Epithelial cell of esophagus (primary cell): ENCODE measurements at places on chromosomes 6 and 20.
A peak's percentile ranks its signal among the peaks of the same experiment; 100 is the strongest.

DNA sequence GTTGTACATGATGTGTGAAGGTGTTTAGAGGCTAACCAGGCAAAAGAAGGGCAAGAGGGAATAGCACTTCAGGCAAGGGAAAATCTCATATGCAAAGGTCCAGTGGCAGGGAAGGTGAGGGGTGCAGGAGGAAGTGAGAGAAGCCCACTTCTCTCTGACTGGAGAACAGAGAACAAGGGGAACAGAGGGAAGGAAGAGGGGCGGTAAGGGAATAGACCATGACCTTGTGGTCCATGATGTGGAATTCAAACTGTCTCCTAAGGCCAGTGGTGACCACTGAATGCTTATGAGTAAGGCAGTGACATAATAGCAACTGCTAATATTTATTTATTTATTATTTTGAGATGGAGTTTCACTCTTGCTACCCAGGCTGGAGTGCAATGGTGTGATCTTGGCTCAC is 20.6 kb upstream of the SLC9A8 start:
- DNase-seq, result no peak

GRCh38 chr20:59185809-59186208 is 22.2 kb downstream of the ZNF831 start:
- DNase-seq, result no peak

DNA sequence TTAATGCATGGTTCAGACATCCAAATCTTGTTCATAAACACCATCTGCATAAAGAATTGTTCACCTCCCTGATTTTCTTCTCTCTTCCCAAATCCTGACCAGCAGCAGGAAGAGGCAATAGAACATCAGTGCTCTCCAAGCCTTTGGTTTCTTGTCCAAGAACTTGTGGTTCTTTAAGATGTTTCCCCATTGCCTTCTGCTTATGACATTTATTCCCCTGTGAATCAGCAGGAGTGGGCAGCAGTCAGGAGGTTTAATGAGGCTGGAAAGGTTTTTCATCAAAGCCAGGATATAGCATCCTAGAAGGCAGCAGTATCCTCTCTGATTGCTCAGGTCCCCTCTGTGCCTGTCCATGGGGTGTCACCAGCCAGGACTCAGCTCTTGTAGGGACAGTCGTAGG is 5.3 kb downstream of the HDDC2 start:
- no peak for DNase-seq

- DNase-seq, result peak; percentile 8
Observed at GRCh38 chr6:143449714-143450452, 612 bp downstream of the ADAT2 start.

GRCh38 chr6:17729223-17730077 is 22.7 kb upstream of the NUP153 start:
- DNase-seq, result peak; percentile 72

DNA sequence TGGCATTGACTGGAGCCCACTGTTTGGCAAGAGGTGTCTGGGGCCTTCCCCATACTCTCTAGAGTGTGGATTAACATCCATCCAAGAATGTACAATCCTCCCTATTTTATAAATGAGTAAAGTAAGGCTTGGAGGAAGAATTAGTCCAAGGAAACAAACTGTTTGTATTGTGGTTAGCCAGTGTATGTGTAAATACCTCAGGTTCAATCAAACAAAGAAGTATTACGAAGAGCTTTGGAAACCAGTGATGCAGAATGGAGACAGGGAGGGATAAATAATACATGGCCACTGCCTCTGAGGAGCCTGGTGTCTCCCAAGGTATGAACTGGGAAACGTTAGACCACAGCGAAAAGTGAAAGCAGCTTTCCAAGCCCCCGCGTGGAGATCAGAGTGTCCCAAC is 226.6 kb upstream of the RIN2 start:
- DNase-seq, result no peak

DNA sequence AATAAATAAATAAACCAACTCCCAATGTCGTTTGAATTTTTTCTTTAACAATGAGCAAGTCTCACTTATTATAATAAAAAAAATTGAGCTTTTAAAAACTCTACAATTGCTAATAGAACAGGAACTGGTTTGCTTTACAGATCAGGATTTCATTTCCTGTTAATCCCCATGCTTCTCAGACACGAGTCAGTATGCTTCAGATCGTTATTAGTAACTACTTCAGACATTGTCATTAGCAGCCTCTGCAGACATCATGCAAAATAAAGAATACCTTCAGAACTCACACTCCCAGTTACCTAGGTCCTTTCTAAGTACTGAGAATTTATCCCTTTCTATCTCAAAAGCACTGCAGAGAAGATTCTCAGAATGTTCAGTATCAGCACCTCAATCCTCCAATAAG is 10.0 kb upstream of the FAM210B start:
- DNase-seq, result no peak

DNA sequence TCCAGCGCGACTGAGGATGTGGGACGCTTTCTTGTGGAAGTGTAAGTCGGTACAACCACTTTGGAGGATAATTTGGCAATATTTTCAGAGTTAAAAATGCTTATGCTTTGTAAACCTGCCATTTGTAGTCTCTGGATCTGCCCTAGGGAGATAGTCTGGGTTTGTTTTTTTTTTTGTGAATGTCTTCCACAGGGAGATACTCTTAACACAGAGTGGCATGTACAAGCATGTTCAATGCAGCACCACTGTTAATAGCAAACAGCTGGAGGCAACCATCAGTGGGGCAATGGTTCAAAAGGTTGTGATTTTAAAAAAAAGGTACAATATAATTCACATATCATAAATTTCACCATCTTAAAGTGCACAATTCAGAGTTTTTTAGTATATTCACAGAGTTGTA is 22.4 kb downstream of the SLC9A8 start:
- DNase-seq, result peak; percentile 78

- no peak for DNase-seq
Observed at GRCh38 chr6:113588646-113589045, 268.5 kb upstream of the MARCKS start.

GRCh38 chr6:8943073-8943472 is 507.7 kb upstream of the SLC35B3 start:
- no peak for DNase-seq

GRCh38 chr20:15875446-15875845 is 697.8 kb downstream of the KIF16B start:
- DNase-seq, result no peak

GRCh38 chr6:1324936-1325335 is 13.0 kb downstream of the FOXQ1 start:
- DNase-seq, result no peak

- DNase-seq, result peak; percentile 51
Observed at GRCh38 chr20:13105864-13106457, 97.2 kb downstream of the SPTLC3 start.

- peak; percentile 86 for DNase-seq
Observed at GRCh38 chr6:33410711-33411631, at the start of gene PHF1. Gene PHF1 (plus strand): TSS chr6:33411014. CDS start chr6:33412264, 1,250 bp downstream.

DNA sequence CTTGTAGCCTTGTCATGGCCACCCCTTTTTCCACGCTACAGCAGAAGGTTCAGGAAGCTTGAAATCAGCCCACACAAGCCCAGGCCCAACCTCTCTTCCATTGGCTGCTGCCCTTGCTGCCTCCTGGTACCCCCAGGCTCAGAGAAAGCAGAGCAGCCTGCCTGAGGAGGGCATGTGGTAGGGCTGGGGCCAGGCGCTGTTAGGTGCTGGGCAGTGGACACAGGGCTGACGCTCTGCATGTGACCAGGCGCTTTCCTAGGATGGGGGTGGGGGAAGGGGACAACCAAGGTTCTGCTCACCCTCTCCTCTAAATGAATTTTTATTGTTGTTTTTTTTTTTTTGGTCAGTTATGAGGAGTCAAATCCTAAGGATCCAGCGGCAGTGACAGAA is 36.3 kb upstream of the ID1 start:
- no peak for DNase-seq

DNA sequence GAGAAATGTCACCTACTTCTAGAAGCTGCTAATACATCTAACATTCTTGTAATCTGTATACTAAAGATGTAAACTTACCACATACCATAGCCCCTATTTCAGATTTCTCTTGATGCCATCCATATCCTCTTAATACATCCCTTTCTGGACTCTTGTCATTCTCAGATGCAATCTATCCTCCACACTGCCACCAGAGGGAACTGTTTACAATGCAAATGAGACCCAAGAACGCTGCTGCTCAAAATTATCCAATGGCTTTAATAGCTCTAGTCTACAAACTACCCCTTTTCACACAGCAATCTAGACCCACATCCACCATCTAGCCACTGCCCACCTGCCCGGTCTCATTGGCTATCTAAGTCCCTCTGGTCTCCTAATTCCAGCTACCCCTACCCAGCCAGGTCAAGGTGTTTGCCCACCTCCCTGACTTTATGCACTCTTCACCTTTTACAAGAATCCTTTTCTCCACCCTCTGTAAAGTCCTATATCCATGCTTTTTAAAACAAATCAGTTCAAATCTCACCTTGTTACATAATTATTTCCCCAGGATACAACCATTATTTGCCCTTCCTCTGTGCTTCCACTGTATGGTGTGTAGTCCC is 14.8 kb downstream of the FAXC start:
- DNase-seq, result peak; percentile 80

DNA sequence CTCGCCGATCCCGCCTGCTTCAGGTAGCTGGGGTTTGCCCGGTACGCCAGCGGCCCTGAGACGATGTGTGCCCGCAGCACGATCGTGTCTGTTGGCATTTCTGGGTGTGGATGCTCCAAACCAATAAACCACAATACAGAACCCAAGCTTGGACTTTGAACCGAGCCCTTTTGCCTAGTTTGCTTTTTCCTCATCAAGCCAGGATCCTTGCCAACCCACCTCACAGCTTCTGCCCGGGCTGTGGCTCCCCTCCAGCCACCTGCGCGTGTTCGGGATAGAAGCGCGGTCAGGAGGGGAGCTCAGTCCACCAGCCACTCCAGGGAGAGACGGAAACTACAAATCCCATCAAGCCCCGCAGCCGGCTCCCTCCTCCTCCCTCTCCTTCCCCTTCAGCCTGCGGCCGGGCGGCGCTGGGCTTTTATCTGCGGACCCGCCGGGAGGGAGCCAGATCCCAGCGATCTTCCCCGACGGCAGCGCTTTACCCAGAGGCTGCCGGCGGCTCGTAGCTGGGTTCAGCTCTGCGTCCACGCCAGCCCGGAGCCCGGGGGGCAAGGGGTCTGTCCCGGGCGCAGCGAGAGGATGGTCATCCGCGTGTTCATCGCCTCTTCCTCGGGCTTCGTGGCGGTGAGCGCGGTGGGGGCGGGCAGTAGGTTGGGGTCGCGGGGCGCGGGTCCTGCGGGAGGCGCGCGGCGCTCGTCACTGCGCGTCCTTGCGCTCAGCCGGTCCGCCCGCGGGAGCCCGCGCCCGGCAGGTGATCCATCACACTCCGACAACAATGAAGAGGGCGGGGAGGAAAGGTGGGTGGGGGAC is at the start of gene SH3BGRL2:
Gene SH3BGRL2 (plus strand): TSS at position 447 of the 810 bp plus-strand sequence. CDS start 133 bp downstream, at position 580.
- DNase-seq, result peak; percentile 61

DNA sequence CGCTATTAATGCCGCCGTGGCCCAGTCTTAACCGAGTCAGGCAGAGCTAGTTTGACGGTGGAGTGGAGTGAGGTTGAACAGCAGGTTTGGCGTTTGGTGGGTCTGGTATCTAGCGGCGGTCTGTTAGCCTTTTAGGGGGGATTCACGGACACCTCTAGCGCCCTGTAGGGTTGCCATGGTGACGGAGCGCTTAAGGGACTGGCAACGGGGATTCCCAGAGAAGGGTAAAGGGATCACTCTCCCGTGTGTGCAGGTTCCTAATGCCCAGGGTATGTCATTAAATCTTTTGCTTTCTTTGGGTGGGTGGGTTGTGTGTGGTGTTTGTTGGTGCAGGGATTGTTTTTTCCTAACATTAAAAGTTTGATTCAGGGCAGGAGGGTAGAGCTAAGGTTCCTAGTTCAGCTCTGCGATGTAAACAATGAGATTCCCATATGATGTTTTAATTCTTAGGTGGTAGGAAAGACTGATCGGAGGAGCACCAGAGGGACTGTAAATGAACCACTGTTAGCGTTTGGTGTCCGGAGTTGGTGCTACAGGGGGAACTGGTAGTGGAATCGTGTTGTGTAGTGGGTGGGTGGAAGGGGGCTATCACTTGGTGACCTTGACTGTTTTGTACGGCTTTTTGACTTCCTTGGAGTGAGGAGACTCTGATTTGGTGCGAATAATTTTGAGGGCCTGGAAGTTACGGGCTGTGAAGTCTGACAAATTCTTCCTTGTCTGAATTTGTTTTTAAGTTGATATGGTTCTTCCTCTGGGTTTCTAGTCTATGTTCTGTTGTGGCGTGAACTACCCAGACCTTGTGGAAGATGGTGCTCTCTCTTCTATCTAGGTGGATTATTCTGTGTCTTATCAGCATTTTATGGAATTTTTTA is 5.0 kb downstream of the BRD2 start:
- DNase-seq, result peak; percentile 39

DNA sequence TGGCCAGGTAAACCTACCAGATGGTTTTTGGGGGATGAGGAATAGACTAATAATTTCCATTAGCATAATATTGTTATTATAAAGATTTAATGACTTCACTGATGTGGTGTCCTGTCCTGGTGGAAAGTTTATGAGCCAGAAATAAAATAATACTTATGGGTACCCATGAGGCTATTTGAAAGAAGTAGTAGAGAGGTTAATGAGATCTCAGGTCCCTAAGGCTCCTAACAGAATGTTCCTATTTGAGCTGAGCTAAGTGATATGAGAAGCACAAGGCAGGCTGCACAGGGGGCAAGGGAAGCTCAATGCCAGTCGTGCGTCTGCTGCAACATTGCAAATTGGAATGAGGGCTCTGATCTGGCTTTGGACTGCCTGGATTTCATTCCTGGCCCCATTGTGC is 174.1 kb downstream of the BMP2 start:
- no peak for DNase-seq

DNA sequence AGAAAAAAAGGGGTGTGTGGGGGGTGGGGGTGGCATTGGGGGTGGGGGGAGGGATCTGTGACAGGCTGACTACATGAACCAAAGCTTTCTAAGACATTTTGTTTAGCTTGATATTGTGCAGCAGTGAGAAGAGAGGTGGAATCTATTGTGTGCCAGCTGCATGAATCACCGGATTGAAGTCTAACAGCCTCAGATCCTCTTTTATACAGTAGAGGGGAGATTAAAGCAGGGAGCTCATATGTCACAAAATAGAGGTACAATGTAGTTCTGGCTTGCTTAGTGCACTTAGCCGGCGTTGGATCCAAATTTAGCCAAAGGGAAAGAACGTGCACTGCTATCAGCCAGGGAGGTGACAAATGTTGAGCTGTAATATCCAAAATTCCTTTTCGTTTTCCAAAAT is 404.2 kb upstream of the CITED2 start:
- DNase-seq, result peak; percentile 33

DNA sequence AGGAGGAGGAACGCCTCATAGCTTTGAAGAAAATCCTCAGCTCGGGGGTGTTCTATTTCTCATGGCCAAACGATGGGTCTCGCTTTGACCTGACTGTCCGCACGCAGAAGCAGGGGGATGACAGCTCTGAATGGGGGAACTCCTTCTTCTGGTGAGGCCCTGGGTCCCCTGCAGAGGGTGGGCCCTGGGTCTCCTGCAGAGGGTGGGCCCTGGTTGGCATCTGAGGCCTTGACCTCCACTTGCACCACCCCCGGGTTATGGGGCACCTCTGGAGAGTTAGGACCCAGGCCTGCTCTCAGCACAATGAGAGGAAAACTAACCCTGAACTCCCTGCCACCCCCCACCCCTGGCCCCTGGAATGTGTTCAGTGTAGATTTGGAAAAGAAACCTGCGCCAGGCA is 47.2 kb downstream of the SYNJ2 start:
- DNase-seq, result no peak

- DNase-seq, result no peak
Observed at GRCh38 chr6:165562421-165563090, 100.5 kb downstream of the PDE10A start.
